DMS53 (cell line): ENCODE measurements at places on chromosomes 6 and 20.

GRCh38 chr20:25489221-25489871 is 81.9 kb downstream of the GINS1 start:
- DNase-seq, result no peak

GRCh38 chr20:44405785-44406571 is 50.5 kb downstream of the HNF4A start:
- no peak for DNase-seq

DNA sequence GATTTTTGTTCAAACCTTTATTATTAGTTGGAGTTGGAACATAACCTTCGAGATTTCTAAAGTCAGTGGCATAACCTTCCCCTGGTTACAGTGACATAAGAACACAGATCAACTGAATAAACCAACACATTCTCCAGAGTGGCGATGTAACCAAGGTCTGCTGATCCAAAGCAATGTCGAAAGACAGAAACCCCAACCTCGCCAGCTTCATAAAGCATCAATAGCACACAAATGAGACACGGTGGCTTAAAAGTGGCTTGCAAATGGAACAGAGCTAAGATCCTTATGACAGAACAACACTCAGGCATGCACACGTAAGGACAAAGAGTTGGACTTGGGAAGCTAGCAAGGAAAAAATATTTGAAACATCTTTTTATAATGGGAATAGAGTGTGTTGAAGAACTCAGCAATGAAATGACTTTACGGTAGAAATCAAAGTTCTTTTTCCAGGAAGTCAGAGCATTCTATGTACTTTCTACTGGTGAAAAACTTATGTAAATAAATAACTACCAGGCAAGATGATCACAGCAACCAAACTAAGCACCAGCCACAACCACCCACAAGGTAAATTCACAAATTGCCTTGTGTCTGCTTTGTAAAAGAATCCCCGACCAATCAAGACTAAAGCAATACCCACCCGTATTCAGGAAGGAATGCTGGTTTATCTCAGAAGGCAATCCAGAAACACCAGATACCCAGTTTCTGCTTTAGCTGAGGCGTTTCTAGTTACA is 61.0 kb upstream of the NHSL1 start:
- DNase-seq, result no peak

GRCh38 chr6:53239526-53239925 is 90.9 kb upstream of the GCM1 start:
- DNase-seq, result peak; percentile 72

GRCh38 chr6:11580686-11581405 is 43.3 kb downstream of the TMEM170B start:
- DNase-seq, result no peak

DNA sequence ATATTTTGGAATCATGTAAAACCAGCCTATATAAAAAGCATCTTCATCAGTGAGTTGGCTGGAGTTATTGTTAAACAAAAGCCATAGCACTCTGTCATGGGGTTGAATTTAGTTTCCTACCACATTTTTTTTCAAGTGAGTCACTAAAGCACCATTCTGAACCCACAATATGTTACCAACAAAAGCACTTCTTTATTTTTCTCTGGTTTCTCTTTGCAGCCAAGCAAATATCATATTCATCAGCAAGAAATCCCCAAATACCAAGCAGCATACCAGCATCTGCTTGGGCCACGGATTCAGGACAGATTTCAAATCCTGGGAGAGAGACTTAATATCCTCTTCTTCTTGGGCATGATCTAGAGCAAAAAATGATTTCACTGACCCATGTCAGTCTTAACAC is 441.4 kb downstream of the BCKDHB start:
- no peak for DNase-seq

GRCh38 chr20:33791959-33792597 is 19.1 kb upstream of the CHMP4B start:
- DNase-seq, result peak; percentile 53

DNA sequence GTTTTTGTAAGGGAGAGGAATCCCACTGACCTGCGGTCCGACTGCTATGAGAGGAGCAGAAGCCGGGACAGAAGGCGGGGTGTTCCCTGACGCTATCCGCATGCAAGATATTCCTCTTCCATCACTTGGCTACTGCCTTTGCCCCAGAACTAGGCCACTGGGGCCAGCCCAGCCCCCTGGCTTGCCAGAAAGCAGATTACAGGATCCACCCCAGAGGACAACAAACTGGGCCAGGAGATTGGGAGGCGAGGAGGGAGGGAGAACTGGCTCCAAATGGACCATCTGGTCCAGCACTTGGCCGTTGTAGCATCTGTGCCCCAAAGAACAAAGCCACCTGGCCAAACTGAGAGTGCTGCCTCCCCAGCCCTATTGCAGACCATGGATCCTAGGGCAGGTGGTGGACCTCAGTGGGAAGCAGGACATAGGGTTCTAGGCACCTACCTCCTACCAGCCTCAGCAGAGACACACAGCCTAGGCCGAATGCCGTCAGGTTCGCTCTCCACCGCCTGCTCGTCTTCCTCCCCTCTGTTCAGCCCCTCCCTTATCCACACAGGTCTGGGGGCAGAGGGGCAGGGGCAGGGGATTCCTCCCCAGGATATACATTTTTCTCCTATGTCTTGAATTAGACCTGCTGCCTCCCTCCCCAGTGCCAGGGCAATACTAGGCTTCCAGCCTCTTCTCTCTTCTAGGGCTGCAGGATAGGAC is 4.0 kb downstream of the MDGA1 start:
- no peak for DNase-seq

- DNase-seq, result no peak
Measured at GRCh38 chr6:21181866-21182265, 411.7 kb upstream of the SOX4 start.

GRCh38 chr20:50689864-50690649 is 1.3 kb downstream of the RIPOR3 start:
- no peak for DNase-seq

DNA sequence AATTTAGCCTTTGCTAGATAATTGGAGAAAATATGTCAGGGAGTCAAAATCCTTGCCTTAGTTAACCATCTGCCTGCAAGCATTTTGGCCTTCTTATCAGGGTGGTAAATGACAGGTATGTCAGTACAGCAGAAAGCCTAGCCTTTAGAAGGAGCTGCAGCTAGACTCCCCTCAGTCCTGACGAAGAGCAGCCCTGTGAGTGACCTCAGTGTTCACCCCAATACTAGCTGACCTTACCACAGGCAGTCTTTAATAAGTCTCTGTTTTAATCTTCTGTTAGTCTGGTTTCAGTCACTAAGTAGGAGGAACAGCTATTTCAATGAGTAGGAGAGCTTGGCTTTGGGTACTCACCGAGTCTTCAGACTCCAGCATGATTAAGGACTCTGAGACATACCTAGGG is 340.0 kb upstream of the FLRT3 start:
- no peak for DNase-seq

GRCh38 chr6:7628479-7628878 is 38.5 kb downstream of the SNRNP48 start:
- DNase-seq, result no peak

- no peak for DNase-seq
Measured at GRCh38 chr6:149471801-149472200, 13.0 kb downstream of the ZC3H12D start.

DNA sequence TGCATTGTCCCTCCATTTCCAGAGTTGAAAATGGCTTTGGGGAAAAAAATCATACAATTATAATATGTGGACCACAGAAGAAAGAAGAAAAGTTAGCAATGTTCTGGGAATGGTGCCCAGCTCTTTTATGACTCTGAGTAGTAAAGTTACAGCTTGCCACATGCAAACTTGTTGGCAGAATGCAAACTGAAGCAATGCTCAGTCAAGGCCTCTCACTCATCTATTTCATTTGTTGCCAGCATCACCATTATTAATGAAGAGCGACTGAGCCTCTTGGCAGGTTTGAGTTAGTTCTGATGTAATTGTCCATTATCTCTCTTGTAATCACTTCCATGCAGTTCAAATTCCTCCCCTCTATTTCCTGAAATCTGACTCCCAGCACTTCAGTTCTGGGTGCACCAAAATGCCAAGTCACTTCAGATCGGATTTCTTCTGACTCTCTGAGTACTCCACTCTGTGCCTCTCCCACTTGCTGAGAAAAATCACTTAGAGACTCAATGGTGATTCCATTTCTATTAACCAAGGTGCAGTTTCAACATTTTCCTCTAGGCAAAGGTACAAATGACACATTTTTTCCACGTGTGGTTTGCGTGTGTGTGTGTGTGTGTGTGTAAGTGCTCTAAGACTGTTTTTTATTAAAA is 154.4 kb upstream of the STMND1 start:
- DNase-seq, result peak; percentile 76

DNA sequence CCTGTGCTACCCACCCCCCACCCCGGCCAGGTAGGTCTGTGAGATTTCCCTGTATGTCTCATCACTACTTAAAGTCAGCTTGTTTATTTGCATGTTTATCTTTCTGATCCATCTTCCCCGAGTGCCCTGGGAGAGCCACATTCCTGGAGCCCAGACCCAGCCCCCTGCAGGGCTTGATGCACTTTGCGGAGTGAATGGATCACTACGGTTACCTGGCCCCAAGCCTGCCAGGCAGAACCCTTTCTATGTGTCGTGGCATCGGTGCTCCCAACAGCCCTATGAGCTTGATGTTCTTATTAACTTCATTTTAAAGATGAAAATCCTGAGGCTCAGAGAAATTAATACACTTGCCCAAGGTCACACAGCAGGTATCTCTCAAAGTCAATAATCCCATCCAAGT is 13.6 kb upstream of the SLCO4A1 start:
- DNase-seq, result no peak

- DNase-seq, result no peak
Measured at GRCh38 chr6:70651326-70651905, 16.3 kb upstream of the SMAP1 start.

- no peak for DNase-seq
Measured at GRCh38 chr20:47011984-47012383, 117.3 kb downstream of the EYA2 start.

GRCh38 chr6:72689107-72689954 is 67.5 kb downstream of the KCNQ5 start:
- no peak for DNase-seq
